ENCODE measurements at places on chromosomes 6 and 20. TPM values are rescaled to one million over a fixed set of nuclear protein-coding genes. Genes with fewer than 3 reads are reported as not detected.

DNA sequence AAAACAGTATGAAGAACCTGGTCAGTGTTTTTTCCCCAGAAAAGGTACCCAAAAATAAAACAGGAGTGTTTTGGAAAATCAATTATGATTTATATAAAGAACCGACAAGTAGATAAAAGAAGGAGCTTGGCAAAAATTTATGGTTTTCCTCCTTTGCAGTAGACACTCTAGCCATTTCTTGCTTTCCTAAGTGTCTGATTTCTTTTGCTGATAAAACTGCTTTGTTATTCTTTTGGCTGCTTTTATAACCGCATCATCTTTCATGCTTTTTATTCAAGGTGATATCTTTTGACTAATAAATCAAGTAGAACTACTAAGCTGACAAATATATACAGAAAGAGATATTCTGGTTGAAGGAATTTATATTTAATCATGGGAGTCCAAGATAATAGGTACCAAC is 16.6 kb downstream of the ATG5 start:
- H3K27ac ChIP-seq = no peak overlapping the region
- H3K36me3 ChIP-seq = no peaks in the 10 kb centered on the region
- no peaks in the 10 kb centered on the region for H3K4me1 ChIP-seq
- no peak overlapping the region for H3K4me3 ChIP-seq

GRCh38 chr6:127886603-127887002 is 14.3 kb downstream of the THEMIS start:
- H3K36me3 ChIP-seq = no peaks in the 10 kb centered on the region
- H3K27me3 ChIP-seq = no peaks in the 10 kb centered on the region
- no peak overlapping the region for H3K4me3 ChIP-seq
- no peak overlapping the region for H3K27ac ChIP-seq
- no peaks in the 10 kb centered on the region for H3K4me1 ChIP-seq

DNA sequence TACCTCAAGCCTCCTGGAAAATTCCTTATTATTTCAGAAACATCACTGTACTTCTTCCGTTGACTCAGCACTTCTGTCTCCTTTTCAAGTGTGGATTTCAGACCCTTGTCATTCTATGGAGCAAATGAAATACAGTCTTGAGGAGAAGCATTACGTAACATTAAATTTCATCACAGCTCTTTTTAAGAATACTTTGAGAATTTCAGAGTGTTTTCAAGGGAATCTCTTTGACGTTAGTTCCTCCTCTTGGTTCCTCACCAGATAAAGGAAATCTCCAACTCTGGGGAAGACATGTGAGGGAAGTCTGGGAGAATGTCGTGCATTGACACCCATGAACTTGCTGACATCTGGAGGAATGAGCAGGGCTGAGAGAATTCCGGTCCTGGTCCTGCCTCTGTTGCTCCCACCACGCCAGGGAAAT is 32.3 kb downstream of the UST start:
- peaks cover 6% of the 10 kb centered on the region for H3K4me1 ChIP-seq
- no peaks in the 10 kb centered on the region for H3K36me3 ChIP-seq
- DNase-seq = no peak
- H3K27me3 ChIP-seq = no peaks in the 10 kb centered on the region
- H3K27ac ChIP-seq = no peak overlapping the region
- H3K4me3 ChIP-seq = no peak overlapping the region

DNA sequence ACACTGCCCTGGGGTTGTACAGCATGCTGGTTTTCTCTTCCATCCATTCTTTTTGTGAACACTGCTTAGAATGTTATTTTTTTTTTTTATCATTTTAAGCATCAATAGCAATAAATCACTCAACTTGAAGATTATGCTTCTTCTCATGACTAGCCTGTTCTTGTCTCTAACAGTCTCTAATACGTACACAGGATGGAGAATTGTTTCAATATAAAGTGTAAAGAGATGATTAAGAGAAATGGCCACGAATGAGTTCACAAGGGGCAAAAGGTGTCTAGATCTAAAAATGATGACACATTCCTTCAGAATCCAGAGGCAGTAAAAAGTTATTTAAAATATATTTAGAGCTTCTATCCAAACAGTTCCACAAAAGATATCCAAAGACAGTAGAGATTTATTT is 390.2 kb downstream of the HDGFL1 start:
- H3K27ac ChIP-seq = no peak overlapping the region
- no peaks in the 10 kb centered on the region for H3K27me3 ChIP-seq
- no peak overlapping the region for H3K4me3 ChIP-seq
- no peaks in the 10 kb centered on the region for H3K4me1 ChIP-seq
- H3K36me3 ChIP-seq = no peaks in the 10 kb centered on the region

DNA sequence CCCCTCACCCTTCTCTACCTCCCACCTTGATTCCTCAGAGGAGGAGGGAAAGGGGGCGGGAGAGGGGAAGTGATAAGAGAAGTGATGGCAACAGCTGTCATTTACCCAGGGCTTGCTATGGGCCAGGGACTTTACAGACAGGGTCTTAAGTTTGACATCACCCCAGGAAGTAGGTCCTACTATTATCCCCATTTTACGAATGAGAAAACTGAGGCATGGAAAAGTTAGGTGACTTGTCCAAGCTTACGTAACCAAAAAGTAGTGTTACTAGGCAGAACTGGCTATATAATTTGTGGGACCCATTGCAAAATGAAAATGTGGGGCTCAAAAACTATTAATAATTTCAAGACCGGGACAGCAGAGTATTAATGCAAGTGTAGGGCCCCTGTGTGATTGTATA is 10.5 kb upstream of the FANCE start:
- H3K36me3 ChIP-seq = no peaks in the 10 kb centered on the region
- H3K27me3 ChIP-seq = no peaks in the 10 kb centered on the region
- no peak overlapping the region for H3K4me3 ChIP-seq
- DNase-seq = no peak

GRCh38 chr6:40585651-40586269 is 1.4 kb downstream of the LRFN2 start:
- DNase-seq = peak; percentile 76
- H3K4me1 ChIP-seq = peaks cover 24% of the 10 kb centered on the region
- no peak overlapping the region for H3K27ac ChIP-seq
- H3K27me3 ChIP-seq = peaks cover 45% of the 10 kb centered on the region
- H3K36me3 ChIP-seq = no peaks in the 10 kb centered on the region

DNA sequence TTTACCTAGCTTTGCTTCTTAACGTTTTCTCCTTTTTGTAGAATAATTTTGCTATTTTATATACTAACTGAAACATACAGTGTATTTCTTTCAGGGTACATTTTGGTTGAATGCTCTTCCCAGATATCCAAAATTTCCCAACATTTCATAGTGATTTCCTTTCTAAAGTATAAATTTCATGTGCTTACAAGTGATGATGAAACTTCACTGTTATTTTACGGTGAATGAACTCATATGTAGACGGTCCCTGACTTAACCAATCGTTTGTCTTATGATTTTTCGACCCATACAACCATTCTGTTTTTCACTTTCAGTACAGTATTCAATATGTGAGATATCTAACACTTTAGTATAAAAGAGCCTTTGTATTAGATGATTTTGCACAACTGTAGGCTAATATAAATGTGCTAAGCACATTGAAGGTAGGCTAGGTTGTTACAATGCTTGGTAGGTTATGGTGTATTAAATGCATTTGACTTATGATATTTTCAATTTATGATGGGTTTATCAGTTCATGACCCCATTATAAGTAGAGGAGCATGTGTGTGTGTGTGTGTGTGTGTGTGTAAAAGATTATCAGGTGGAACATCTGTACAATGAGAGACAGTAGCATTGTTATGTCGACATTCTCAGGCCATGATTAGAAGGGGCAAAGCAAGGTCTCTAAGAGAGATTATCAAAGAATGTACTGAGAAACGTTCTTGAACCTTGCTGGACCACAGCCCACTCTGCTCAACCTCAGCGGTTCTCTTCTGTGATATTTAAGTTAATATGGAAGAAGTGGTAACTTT is 20.9 kb downstream of the HIVEP1 start:
- H3K4me1 ChIP-seq = peaks cover 10% of the 10 kb centered on the region
- H3K27me3 ChIP-seq = no peaks in the 10 kb centered on the region
- H3K4me3 ChIP-seq = no peak overlapping the region
- H3K27ac ChIP-seq = no peak overlapping the region
- H3K36me3 ChIP-seq = no peaks in the 10 kb centered on the region
- no peak for DNase-seq

DNA sequence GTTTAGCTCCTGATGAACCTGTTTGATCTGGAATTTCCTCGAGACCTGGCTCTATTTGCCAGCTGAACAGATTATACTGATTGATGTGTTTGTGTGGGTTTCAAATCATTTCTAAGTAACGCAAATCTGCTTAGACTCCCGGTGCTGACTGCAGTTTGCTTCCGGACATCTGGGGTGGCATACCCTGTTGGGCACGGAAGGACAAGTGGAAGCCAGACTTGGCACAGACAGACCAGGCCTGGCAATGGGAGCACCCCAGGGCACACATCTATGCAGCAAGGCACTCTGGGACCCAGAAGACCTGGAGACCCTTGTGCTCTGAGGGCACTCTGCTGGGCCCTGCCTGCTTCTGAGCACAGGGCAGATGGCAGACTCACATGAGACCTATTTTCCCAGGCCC is 433.7 kb upstream of the CHD6 start:
- DNase-seq = no peak
- no peaks in the 10 kb centered on the region for H3K36me3 ChIP-seq
- no peak overlapping the region for H3K27ac ChIP-seq
- no peak overlapping the region for H3K4me3 ChIP-seq
- no peaks in the 10 kb centered on the region for H3K4me1 ChIP-seq
- H3K27me3 ChIP-seq = no peaks in the 10 kb centered on the region

GRCh38 chr20:50724112-50724725 is 7.2 kb upstream of the PARD6B start:
- no peaks in the 10 kb centered on the region for H3K27me3 ChIP-seq
- DNase-seq = no peak
- H3K4me3 ChIP-seq = peak overlapping the region; percentile 18
- peaks cover 17% of the 10 kb centered on the region for H3K4me1 ChIP-seq
- H3K27ac ChIP-seq = peak overlapping the region; percentile 89
- no peaks in the 10 kb centered on the region for H3K36me3 ChIP-seq

GRCh38 chr20:19272976-19273654 is 60.7 kb downstream of the SLC24A3 start:
- DNase-seq = no peak
- H3K27ac ChIP-seq = no peak overlapping the region
- H3K4me3 ChIP-seq = no peak overlapping the region
- no peaks in the 10 kb centered on the region for H3K36me3 ChIP-seq

- H3K4me3 ChIP-seq = no peak overlapping the region
- no peaks in the 10 kb centered on the region for H3K4me1 ChIP-seq
- peaks cover 80% of the 10 kb centered on the region for H3K27me3 ChIP-seq
- DNase-seq = no peak
- no peaks in the 10 kb centered on the region for H3K36me3 ChIP-seq
Observed at GRCh38 chr20:17519606-17520285, 11.4 kb downstream of the BFSP1 start.

GRCh38 chr6:25637960-25638434 is 14.0 kb upstream of the SCGN start:
- peaks cover 90% of the 10 kb centered on the region for H3K27me3 ChIP-seq
- no peak overlapping the region for H3K27ac ChIP-seq
- H3K4me3 ChIP-seq = no peak overlapping the region
- H3K4me1 ChIP-seq = peaks cover 46% of the 10 kb centered on the region
- peak; percentile 26 for DNase-seq
- no peaks in the 10 kb centered on the region for H3K36me3 ChIP-seq

DNA sequence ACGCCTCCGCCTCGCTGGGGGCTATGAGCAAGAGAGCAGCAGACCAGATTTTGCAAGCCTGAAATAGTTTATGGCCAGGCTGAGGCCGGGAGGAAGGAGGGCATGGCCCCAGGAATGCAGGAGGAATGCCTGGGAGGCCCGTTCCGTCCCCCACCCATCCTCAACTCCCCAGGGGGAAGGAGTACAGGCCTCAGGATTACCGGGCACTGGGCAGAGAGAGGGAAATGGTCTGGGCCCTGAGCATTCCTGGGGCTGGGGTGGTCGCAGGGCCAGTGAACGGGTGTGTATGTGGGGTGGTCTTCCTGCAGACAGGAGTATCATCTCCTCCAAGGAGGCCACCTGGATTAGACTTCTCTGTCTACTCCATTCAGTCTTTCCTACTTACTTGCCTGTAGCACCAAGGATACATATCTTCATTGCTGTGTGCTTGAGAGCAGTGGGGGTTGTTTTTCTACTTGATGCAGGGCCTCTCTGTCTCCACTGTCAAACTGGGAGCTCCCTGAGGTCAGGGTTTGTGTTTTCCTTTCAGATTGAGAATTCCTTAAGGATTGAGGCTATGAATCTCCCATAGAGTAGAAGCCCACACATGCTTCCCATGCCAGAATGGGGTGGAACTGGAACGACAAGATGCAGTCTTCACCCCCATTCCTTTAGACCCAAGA is 81.3 kb downstream of the VEGFA start:
- H3K36me3 ChIP-seq = no peaks in the 10 kb centered on the region
- H3K27ac ChIP-seq = no peak overlapping the region
- DNase-seq = no peak

DNA sequence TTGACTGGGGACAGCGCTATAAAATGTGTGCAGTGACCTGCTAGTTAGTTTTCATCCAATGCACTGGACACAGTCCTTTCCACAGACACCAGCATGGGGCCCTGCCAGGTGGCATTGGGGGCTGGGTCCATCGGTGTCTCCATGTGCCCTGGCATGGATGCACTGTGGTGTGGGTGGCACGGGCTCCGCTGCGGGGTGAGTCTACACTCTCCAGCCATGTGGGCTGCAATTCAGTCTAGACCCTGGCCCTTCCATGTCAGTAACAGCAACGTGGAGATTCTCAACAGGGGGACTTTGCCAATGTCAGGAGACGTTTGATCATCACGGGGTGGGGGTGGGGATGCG is 100.0 kb downstream of the RAMACL start:
- no peaks in the 10 kb centered on the region for H3K36me3 ChIP-seq
- no peak overlapping the region for H3K27ac ChIP-seq
- DNase-seq = no peak
- H3K27me3 ChIP-seq = no peaks in the 10 kb centered on the region
- H3K4me1 ChIP-seq = peaks cover 18% of the 10 kb centered on the region
- no peak overlapping the region for H3K4me3 ChIP-seq

GRCh38 chr20:52953020-52953419 is 19.1 kb upstream of the TSHZ2 start:
- H3K27ac ChIP-seq = no peak overlapping the region
- H3K4me1 ChIP-seq = no peaks in the 10 kb centered on the region
- H3K36me3 ChIP-seq = no peaks in the 10 kb centered on the region
- H3K4me3 ChIP-seq = no peak overlapping the region

DNA sequence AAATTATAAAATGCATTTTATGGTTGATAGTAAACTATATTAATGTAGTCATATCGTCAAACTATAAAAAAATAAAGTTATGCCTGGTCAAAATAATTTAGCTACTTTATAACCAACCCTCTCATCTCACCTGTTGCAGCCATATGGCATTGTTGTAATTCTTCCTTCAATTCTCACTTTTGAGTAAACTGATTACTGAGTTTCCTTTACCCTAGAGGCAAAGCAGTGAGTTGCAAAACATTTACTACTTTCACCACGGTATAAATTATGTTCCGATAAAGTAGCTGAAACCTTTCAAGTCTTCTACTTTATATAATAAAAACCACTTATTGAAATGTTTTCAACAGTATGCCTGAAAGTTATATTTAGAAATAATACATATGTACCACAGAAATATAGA is 113.8 kb downstream of the AHI1 start:
- no peak overlapping the region for H3K27ac ChIP-seq
- no peaks in the 10 kb centered on the region for H3K27me3 ChIP-seq
- no peaks in the 10 kb centered on the region for H3K36me3 ChIP-seq
- no peak overlapping the region for H3K4me3 ChIP-seq

Gene TRAPPC3L
- total RNA-seq = not detected

Gene NANP
- 3.5 TPM for total RNA-seq

Gene PRDM13
- not detected for total RNA-seq

Gene SIRPG
- not detected for total RNA-seq

Gene SEL1L2
- total RNA-seq = 2.5 TPM

Gene RAET1E
- not detected for total RNA-seq

All from neural progenitor cell (in vitro differentiated cells).